Spleen (tissue), 13 donors: ENCODE measurements at places on chromosomes 16 and 17. TPM values are rescaled to one million over a fixed set of nuclear protein-coding genes. Genes with fewer than 3 reads are reported as not detected.

DNA sequence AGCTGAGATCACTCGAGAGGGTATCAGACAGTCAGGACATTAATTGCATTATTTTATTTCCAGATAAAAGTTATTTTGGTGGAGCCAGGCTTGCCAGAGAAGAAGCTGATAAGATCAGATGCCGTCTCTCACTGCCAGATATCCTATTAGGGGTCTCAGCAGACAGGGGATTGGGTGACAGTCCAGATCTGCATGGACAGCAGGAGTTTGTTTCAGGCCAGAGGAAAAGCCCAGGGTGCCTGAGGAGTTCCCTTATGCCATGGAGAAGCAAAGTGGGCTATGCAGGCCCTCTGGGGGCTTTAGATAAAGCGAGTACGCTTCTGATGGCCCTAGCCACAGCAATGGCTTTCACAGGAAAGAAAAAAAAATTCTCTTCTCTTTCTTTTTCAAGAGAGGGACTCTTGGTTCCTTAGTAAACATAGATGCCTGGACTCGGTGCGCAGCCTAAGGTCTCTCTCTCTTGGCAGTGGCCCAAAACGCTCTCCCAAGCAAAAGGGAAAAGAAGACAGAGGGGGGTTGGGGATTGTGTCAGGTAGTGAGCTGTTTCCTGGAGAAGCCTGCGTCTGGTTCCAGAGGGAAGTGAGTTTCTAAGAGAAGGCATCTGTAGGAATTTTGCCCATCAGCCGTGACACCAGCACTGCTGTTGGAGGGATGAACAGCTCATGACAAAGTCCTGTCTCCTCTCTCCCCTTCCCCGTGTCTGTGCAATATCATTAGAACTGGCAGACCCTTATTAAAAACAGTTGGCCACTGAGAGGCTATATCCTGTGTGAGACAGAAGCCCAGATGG, 166.3 kb upstream of the FOXF1 start:
- no peak for DNase-seq

PERCC1 gene
- 1.3 TPM for total RNA-seq

PRR11 gene
- total RNA-seq: 8.1 TPM

GRCh38 chr16:54715011-54715410, 215.7 kb upstream of the IRX5 start:
- DNase-seq: no peak

DNA sequence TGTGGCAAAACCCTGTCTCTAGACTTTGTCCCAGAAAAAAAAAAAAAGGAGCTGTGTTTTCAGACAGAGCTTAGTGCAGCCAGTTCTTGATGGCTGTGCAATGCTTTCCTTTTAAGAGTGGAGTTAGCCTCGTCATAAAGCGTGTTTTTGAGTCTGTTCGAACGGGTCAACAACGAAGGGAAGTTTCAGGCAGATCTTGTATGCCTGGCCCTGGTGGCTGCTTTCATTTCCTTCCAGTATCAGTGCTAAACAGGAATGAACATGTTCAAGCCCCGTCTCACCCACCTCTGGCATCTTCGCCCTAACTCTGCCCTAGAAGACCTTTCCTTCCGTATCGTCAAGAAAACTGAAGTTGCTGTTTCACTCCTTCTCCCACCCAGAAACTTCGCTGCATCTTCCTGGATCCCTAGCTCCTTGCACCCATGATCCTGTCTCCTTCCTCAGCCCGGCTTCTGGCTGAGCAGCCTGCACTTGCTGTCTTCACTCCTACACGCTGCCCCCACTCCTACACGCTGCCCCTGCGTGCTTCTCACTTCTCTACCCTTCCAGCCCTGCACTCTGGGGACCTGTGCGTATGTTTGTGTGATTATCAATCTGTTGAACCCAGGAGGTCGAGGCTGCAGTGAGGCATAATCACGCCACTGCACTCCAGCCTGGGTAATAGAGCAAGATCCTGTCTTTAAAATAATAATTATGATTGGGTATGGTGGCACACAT, 55.3 kb downstream of the USP10 start:
- no peak for DNase-seq

GRCh38 chr17:57908278-57908677, 46.9 kb downstream of the CUEDC1 start:
- DNase-seq: no peak

DNA sequence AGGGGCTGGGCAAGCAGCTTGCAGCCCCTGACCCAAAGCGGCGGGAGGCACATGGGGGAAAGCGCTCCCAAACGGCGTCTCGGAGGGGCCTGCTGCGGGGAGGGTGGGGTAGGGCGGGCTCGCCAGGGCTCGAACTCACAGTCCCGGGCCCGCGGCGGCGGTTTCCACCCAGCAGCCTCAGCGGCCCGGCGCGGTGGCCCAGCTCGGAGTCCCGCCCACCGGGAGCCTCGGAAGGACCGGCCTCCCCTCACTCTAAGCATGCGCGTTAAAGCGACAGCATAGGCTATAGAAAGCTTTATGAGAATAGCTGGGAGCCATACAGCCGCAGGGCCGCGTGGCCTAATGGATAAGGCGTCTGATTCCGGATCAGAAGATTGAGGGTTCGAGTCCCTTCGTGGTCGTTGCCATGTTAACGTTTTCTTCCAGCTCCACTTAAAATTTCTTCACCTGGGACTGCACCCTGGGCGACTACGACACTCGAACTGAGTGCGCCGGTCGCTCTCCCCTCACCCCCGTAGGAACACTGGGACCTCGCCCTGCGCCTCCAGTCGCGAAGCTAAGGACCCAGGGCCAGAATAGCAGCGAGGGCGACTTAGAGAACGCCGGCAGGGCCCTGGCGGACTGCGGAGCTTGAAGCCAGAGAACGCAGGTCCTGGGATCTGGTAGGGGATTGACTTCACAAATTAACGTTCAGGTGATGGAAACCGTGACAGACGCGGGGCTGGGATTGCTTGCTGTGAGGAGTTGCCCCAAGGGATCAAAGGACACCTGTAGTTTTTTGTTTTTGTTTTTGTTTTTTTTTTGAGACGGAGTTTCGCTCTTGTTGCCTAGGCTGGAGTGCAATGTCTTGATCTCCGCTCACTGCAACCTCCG, 15.8 kb downstream of the ZNF213 start:
- peak; percentile 98 for DNase-seq

DNA sequence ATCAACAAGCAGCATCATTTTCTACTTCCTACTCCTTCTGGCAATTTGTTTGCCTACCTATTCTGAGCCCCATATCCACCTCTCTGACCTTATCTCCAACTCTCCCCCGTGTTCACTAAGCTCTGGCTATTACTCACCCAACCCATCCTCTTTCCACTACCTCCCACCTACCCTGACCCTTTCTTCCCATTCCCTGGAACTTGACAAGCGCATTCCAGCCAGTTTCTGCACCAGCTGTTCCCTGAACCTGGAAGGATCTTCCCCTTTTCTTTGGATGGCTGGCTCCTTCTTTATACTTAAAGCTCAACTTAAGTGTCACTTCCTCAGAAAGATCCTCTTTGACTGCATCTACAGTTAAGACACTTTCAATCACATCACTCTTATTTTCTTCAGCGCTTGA, 2.2 kb downstream of the DCUN1D3 start:
- no peak for DNase-seq
